ENCODE measurements at places on chromosomes 4 and X.

DNA sequence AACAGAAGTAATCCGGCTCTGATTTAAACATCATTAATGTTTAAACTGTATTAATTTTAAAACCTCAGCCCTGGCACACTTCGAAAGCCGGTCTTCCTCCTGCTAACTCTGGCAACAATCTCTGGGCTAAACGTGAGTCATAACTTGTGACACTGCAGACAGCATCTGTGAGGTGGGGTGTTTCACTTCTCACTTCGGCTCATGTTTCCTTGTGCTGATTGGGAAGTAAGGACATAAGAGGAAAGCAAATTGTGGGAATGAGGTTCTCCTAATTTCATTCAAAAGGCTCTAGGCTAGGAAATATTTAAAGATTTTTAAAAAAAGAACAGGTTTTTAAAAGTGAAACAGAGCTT, 139.9 kb upstream of the USP9X start:
- peak; percentile 53 for DNase-seq

DNA sequence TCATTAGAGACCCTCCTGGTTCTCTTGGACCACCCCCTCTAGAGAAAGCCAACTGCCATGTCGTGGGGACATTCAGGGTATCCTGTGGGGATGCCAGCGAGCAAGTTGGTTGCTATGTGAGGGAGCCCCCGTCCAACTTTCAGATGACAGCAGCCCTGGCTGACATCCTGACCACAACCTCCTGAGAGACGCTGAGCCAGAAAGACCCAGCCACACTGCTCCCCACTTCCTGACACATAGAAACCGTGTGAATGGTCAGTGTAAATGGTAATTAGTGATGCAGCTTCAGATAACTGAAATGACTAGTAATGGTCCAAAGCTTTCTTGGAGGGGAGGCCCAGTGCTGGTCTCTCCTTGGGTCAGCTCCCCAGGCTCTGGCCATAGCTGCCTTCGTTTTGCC, 10.8 kb downstream of the CLCN4 start:
- DNase-seq: no peak

- DNase-seq: no peak
These were observed 51.3 kb upstream of the EGFL6 start for GRCh38 chrX:13518126-13518525.

DNA sequence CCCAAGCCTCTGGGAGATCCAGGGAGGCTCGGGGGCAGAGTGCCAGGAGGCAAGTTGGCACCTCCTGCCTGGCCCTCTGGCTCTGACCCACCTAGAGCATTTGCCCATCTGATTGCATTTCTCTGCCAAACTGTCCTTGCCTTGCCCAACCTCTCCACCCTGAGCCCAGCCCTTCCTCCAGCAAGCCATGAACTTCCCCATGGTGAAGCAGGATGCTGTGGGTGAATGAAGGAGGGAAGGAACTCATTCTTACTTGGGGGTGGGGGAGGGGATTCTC, 9.3 kb upstream of the CNGA2 start:
- no peak for DNase-seq

DNA sequence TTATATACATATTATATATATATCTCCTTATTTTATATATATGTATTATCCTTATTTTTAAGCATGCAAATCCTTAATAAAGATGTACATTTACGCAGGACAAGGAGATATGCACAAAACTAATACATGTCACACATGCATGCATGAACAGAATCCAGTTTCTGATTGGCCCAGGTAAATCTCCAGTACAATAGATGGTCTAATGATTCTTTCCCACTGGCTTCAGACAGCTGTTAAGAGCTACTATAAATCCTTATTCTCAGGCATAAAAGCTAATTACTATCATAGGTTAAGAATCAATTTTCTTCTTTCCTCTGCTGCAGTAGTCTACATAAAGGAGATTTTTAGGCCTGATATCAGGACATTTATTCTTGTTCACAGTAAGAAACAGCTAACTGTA, 689.8 kb downstream of the KCTD8 start:
- DNase-seq: no peak

DNA sequence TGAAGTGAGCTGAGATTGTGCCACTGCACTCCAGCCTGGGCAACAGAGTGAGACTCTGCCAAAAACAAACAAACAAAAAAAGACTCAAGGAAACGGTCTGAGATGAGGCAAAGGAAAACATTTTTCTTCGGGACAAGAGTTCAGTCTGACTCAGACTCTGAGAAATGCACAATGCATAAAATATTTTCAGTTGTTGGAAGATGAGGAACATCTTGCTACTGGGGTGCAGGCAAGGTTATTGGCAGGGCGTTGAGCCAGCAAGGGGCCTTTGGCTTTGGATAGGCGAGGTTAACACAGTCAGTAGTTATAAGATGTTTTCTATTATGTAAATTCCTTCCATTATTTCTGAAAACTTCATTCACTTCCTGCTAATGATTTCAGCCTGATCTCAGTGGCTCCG, 96.1 kb upstream of the VCX start:
- no peak for DNase-seq

DNA sequence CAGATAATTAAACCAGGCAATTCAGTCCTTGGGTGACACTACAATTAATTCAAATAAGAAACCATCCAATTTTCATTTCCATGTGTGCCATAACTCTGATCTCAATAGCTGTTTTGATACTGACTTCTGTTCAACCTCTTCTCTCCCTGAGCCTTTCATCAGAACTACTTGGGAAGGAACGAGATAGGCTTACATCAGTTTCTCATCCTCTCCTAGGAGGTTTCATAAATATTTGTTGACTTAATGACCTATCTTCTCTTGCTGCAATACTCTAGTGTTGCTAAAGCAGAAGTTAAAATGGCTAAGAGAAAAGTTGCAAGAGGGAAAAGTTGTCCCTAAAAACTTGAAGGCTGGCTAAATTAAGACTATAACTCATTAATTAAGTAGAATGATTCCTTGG, 41.8 kb downstream of the PRKG2 start:
- no peak for DNase-seq

GRCh38 chr4:188220006-188220405, 80.8 kb downstream of the TRIML1 start:
- no peak for DNase-seq

- DNase-seq: no peak
These were observed 160.7 kb downstream of the MOSPD2 start for GRCh38 chrX:15033917-15034316.

All from common myeloid progenitor, CD34-positive (primary cell).